ENCODE measurements at places on chromosomes 6 and 20.
A peak's percentile ranks its signal among the peaks of the same experiment; 100 is the strongest.

DNA sequence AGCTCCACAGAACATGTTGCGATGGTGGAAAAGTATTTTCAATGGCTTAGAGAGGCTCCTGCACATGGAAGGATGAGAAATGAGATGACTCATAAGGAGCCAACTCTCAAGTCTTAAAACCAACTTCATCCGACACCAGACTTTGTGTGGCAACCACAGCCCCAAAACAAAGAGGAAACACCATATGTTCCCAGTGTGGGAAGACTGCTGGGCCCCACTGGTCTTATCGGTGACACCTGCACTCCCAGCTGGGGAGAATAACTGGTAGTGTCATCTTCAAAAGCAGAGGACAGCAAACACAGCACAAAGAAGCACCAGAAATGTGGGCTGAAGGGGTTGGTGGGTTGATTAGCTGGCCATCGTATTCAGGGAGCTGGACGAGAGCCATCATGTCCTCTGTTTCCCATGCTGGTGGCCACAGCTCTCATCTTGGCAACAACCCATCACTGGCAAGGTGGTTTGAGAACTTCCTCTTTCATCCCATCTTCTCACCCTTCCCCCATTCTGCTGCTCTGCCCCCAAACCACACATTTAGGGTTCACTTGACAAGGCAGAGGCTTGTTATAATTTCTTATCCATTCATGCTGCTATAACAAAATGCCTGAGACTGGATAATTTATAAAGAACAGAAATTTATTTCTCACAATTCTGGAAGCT is 46.0 kb upstream of the TASP1 start:
- no peak for DNase-seq

GRCh38 chr6:104325341-104326172 is 534.2 kb downstream of the HACE1 start:
- DNase-seq: peak; percentile 13

DNA sequence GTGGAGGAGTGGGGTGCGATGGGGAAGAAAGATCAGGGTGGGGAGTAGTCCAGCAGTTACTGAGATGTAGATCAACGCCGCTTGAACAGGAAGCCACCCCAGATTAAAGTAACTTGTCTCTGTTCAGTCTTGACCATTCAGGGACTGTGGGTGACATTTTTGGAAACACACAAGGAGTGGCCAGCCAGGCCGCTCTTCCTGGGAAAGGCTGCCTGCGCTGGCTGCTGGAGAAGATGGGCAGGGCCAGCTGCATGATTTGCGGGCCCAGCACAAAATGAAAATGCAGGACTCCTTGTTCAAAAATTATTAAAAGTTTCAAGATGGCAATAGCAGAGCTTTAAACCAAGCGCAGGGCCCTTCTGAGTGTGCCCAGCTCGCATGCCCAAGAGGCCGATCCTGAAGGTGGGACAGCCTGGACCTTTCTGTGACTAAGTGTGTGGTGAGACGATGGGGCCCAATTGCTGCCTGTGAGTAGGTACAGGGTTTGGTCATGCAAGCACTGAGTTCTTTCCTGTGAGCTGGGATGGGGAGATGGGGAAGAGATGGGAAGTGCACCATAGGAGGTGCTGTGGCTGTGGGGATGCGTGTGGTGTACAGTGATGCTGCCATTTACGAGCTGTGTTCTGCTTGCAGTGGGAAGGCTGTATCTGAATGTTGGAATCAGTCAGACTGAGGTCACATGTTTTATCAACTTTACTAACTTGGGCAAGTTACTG is 51.3 kb downstream of the DAAM2 start:
- DNase-seq: no peak

- DNase-seq: peak; percentile 41
These were observed 147.1 kb downstream of the PRL start for GRCh38 chr6:22149501-22150367.

- no peak for DNase-seq
These were observed 219.1 kb upstream of the STXBP5 start for GRCh38 chr6:146985111-146985510.

DNA sequence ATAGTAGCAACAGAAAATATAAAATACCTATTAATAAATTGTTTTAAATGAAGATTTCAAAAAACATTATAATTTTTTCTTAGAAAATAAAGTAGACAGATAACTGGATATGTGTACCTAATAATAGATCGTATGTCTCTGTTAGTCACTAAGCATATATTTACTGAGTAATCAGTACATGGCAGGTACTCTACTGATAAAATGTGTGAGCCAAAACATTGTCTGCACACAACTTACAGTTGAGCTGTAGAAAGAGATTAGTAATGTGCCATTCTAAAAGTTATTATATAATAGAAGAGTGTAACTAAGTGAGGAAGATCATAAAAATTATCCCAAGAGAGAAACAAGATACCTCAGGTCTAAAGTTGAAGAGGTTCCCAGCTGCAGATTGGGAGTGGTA is 929.9 kb upstream of the EPHA7 start:
- no peak for DNase-seq

GRCh38 chr6:155411154-155412052 is 44.2 kb downstream of the NOX3 start:
- no peak for DNase-seq

DNA sequence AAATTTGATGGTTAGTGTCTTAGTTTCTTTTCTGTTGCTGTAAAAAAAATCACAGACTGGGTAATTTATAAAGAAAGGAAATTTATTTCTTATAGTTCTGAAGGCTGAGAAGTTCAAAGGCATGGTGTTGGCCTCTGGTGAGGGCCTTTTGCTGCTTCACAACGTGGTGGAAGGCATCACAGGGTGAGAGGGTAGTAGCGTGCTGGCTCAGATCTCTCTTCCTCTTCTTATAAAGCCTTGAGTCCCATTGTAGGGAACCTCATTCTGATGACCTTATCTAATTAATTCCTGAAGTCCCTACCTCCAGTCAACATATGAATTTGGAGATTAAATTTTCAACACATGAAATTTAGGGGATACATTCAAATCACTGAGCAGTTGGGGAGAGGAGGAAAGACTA is 62.0 kb downstream of the ARID1B start:
- DNase-seq: no peak

DNA sequence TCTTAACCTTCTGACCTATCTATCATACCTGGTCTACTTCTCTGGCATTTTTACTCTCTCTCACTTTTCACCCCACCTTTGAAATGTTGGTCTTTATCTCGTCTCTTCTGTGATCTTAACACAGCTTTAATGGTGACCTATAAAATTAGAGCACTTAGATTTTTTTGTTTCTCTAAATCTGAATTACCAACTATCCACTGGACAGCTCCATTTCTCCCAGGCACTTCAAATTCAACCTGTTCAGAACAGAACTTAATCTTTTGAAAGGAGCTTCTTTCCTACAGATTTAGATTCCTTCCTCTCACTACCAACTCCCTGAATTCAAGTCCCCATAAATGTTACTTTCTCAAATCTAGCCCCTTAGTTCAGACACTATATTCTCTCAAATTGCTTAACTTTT is 15.0 kb upstream of the MTFR2 start:
- DNase-seq: no peak

- DNase-seq: no peak
These were observed 48.4 kb downstream of the CPXM1 start for GRCh38 chr20:2751878-2752566.

- no peak for DNase-seq
These were observed 5.6 kb upstream of the BLCAP start for GRCh38 chr20:37533154-37533715.

DNA sequence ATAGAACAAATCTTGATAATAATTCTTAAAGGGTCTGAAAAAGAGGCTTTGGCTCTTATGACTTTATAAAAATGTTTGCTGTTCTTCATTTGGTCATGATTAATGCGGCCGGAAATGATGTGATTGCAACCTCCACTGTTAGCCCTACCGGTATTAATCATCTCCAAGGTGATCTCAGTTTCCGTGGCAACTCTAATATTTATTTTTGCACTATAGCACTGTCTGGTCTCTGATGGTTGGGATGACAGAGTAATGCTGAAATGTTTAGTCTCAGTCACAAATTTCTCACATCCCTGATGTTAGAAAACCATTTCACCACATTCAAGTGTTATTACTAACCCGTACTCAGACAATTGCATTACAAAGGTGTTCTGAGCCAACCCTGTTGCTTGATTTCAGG is 87.4 kb downstream of the TMEM200A start:
- DNase-seq: no peak

DNA sequence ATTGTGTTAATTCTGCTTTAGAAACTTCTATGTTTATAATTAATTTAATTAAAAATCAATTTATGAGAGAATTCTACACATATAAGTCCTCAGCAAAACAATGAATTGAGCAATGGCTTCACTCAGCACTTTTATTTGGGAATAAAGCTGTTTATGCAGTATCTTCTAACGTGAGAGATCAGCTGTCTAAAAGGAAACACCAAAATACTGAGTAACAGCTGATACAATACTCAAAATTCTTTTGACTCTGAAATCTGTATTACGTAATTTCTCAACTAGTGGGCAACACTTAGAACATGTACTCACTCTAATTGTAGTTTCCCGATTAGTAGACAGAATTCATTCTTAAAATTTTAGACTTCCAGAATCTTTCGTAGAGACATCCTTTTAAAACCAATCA is 49.8 kb downstream of the MAP3K7 start:
- no peak for DNase-seq

DNA sequence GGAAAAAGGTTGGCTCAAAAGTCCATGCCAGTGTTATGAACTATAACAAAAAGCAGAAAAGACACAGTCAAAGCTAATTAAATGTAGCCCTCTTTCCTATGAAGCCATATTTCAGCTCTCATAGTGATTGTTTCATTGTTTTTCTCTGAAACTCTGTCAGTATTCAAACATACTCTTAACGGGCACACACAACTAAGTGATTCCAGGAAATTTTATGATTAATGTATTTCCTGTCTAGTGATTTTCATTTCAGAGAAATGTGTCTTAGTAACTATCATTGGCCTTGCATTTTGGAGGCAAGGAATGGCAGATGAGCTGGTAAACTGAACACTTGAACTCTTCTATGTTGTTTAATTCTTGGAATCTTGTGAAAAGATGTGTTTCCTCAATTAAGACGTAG is 68.0 kb downstream of the CLVS2 start:
- DNase-seq: no peak

DNA sequence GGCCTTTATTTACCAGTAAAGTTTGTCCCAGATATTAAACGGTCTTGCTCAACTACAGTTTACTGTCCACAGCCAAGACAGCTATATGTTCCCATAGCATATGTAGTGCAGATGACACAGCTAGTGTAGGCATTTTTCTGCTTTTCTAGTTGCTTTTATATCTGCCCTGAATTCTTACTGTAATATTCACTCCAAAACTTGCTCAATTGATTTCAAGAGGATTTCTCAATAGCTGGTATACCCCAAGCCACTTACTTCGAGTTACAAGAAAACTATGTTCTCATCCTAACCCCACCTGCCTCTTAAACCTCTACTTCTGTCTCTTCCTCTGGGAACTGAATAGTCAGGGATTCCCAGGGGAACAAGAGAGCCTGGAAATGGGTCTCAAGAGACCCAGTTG is 18.9 kb upstream of the ROS1 start:
- DNase-seq: no peak

GRCh38 chr6:85078058-85078457 is 313.7 kb upstream of the TBX18 start:
- no peak for DNase-seq

- no peak for DNase-seq
These were observed 799 bp downstream of the TAAR2 start for GRCh38 chr6:132623106-132623845.

DNA sequence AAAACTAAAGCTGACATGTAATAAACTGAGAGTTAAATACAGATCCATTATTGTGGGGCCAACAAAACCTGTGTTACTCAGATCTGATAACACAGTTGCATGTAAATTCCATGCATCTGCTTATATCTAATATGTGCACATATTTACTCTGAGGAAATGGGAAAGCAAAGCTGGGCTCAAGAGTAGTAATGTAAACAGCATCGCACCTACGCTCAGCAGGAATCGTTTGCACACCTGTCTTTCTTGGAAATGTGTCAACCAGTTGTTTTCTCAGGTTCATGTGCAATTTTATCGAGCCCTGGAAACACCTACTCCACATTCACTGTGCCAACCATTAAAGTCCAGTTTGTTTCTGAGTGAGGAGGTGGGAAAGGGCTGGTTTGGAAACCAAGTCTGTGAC is 80.3 kb upstream of the CNKSR3 start:
- no peak for DNase-seq

GRCh38 chr20:995170-995569 is 6.9 kb downstream of the RSPO4 start:
- DNase-seq: no peak

DNA sequence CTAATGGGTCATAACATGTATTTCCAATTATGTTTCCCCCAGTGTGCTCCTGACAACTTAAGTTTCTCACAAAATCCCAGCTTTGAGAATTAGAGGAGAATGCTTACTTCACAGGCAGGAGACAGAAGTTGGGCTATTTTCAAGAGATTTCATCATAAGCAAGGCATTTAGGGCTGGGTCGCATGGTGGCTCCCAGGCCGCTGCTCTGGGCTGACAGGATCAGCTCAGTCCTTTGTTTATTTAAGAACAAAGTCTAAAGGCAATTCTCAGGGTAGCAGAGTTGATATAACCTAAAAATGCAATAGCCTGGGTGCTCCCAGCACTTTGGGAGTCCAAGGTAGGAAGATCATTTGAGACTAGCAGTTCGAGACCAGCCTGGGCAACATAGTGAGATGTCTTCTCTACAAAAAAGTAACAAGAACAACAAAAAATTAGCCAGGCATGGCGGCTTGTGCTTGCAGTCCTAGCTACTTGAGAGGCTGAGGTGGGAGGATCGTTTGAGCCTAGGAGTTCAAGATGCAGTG is 10.9 kb downstream of the FOXQ1 start:
- no peak for DNase-seq

DNA sequence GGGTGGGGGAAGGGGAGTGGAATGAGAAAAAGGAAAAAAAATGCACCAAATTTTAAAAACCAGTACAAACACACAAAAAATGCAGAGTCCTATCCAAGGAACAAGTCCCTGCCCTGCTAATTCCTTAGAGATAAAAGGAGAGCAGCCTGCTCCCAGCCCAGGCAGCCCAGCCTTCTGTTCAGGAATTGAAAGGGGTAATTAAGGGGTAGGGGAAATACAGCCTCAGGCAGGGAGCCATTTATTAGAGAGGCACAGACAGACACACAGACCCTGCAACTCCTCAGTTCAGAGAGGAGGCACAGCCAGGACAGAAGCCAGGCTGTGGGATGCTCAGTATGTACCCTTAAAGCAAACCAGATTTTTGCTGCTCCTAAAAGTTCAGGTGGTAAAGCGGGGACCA is 137.2 kb downstream of the EYA2 start:
- peak; percentile 2 for DNase-seq

- DNase-seq: no peak
These were observed 37.9 kb upstream of the BEND6 start for GRCh38 chr6:56916849-56917551.

DNA sequence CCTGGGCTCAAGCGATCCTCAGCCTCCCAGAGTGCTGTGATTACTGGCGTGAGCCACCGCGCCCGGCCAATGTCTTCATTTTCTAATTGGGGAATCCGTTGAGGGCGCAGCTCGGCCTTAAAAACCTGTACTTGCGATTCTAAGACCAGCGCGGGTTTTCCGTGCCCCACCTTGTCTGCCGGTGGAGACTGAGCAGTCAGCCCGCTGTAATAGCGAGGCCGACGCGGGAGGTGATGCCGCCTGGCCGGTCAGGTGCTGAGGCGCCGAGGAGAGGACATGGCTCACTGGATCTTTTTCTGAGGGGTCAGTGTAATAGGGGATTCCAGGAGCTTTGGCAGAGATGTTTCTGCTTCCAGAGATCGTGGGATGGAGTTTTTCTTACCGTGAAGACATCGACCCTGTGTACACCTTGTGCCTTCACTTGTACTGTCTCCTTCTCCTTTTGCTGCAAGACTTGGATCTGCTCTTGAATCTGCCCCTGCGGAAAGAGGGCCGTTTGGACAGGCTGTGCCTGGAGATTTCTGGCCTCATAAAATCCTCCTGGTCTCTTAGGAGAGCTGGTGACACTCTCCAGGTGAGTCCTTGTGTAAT is 1.5 kb downstream of the TRIM31 start:
- DNase-seq: no peak
